ELF-1 (cell line): ENCODE measurements at places on chromosomes 11 and 22.

DNA sequence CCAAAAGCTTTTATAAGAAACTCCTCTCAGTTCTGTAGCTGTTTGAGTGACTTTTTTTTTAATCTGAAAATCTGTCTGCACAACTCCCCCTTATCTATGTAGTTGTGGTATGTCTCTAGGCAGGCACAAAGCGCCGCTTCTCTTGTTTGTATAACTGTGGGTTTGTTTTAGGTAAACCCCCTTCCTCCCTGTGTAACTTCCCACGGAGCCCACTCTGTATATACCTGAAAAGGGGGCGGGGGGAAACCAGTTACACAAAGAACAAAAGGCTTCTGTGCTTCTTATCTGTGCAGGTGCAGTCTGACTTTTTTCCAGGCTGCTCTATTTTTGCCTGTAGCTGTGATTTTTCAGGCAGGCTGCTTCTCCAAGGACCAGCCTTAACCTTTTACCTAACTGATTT, 13.2 kb downstream of the OR10AG1 start:
- DNase-seq, result no peak

- no peak for DNase-seq
Measured at GRCh38 chr11:104033134-104033533, 3.3 kb upstream of the DDI1 start.

DNA sequence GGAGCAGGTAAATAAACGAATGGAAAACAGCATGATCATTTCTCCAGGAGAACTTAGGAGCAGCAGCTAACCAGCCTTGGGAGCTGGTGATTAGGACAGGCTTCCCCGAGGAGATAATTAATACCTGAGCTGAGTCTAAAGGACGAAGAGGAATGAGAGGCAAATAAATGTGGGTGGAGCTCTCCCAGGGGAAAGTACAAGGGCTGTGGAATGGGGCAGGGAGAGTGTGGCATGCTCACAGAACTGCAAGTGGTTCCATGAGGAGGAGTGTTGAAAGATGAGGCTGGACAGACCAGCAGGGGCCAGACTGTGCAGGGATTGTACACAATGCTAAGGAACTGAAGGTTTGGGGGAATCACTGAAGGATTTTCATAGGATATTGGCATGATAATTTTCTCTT, 14.2 kb upstream of the TLCD5 start:
- no peak for DNase-seq

GRCh38 chr11:116589402-116589801, 183.4 kb downstream of the BUD13 start:
- DNase-seq, result no peak

DNA sequence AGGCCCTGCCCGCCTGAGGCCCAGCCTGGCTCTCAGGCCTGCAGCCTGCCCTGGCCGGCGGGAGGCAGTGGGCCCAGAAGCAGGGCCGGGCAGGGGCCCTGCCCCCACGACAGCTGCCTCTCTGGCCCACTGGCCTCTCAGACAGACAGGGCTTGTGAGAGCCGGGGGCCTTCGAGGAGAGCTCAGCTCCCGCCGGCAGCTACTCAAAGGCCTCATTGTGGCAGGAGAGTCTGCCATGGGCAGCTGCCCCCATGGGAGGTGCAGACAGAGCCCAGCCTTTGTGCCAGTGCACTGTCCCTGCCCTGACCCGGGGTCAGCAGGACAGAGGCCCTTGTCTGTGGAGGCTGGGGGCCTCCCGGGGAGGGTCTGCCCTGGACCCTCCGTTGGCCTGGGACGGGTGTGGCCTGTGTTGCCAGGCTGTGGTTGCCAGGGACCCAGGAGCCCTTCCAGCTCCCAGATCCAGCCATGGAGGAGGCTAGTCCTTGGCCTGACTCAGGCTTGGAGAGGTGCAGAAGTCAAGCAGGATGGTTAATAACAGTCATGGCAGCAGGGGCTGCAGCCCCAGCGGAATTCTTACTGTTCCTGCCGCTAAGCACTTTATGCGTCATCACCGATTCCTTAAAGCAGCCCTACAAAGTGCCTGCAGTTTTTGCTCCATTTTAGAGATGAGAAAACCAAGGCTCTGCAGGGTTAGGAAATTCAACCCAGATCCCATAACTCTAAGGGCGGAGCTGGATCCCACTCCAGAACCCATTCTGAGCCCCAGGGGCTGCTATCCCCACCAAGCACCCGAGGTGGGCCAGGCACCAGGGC, 12.5 kb downstream of the FLRT1 start:
- no peak for DNase-seq

DNA sequence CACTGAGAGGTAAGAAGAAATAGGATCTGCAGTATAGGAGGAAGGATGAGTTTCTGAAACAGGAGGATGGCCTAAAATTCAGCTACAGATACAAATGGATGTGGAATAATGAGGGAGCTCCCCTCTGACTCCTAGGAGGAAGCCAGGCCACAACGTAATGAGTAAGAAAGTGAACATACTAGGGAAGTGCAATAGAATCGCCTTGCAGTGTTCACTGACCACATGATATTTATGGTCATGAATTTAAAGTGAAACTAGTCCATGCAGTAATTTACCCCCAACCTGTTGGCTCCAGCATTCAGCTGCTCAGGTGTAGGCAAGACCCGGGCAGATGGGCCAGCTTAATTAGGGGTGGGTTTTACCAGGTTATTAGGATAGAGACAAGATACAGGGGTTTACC, 101.7 kb downstream of the DEUP1 start:
- DNase-seq, result no peak

DNA sequence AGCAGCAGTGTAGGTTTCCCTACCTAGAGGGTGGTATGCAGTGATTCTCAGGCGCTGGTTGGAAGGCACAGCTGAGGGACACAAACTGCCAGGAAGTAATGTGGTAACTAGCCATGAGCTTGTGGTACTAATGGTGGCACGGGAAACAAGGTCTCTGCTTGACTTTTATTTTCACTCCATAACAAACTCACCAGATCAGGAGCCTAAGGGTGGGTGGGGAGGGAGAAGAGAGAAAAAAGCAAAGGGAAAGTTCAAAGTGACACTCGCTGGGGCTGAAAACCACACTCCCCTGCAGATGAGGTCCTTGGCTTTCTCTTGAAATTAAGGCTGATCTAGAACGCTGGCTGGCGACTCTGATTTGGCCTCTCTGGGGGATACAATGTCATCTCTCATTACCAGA, 22.0 kb downstream of the TRAF6 start:
- no peak for DNase-seq
